ENCODE measurements at places on chromosomes 2 and 18. TPM values are rescaled to one million over a fixed set of nuclear protein-coding genes. Genes with fewer than 3 reads are reported as not detected.
A peak's percentile ranks its signal among the peaks of the same experiment; 100 is the strongest.

IL1F10 gene
- total RNA-seq = not detected

OTOS gene
- total RNA-seq = not detected

DNA sequence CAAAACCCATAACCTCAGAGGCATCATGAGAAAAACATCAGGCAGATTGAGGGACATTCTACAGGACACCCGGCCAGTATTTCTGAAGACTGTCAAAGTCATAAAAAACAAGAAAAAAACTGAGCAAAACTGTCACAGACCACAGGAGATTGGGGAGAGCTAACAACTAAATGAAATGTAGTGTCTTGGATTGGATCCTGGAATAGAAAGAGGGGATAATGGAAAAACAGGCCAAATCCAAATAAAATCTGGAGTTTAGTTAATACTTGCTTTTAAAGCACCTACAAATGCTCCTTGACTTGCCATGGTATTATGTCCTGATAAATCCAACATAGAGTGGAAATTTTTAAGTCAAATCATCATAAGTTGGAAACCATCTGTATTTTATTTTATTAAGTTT is 17.6 kb upstream of the CXCR1 start:
- no peak for DNase-seq

DNA sequence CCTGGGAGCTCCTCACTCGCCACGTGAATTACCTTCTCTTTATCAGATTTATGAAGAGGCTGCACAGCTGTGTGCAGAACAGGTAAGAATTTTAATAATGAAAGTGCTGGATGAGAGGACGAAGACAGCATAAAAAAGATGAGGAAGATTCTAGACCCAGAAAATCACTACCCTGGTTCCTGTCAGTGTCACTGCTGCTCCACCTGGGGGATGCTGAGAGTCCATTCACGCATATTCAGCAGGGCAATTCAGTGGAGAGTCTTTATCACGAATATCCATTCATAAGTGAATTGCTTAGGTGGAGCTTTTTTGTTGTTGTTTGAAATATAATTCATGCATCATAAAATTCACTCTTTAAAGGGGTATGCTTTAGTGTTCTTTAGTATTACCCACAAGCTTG is 52.0 kb downstream of the MRPL33 start:
- DNase-seq = no peak

DNA sequence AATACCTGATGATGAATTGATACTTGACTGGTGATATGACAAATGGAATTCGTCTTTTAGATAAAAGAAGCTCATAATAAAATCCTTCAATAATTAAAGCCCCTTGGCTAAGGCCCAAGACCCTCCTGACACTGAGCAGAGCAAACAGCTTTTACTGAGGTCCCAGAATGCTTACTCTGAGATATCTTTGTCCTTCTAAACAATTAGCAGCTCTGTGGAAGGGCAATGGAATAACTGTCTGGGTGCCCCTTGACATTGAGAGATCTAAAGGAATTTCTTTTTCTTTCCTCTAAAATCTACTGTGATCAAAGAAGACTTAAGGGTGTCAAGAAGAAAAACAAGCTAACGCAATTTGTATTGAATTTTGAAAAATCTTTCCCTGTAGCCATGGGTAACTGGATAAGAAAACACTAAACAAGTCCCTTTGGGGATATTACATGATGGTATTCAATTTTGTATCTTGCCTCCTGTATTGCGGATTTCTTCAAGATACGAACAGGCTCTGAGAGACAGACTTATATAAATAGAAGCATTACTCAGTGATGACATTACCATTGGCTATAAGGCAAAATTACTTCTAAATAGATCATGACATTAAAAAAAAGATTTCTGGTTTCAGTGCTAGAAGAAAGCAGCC is 128.8 kb downstream of the MREG start:
- DNase-seq = no peak

DNA sequence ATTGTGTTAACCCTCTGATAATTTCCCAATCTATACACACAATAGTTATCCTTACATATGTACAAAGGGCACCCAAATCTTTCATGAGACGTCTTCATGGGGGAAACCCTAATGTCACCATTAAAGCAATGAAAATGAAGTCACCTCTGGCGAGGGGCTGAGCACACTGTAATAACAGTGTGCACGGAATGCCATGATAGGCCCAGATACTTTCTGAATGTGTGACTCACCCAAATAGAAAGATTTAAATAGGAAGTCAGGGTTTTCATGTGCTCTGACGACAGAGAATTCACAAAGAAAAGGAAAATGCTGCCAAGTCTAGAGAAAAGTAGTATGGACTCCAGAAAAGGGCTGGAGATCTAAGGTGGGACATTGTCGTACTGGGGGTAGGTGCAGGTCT is 128.3 kb downstream of the SATB2 start:
- DNase-seq = peak; percentile 30

All from LHCN-M2 (cell line).